Globus pallidus (tissue), 1 donor: ENCODE measurements at places on chromosomes 5 and 9.

DNA sequence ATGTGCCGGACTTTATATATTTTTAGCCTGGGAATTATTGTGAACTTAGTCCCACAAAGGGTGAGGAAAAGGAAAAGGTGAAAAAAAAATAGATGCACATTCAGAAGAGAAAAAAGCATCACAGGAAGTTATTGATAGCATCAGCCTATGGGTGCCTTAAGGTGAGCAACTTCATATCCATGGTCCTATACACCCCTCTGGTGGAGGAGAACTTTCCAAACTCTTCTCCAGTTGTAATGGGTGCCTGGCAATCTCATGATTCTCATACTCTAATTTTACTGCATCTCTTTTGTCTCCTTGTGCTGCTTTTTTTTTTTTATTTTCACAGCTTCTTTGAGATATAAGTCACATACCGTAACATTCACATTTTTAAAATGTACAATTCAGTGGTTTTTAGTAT lies 107.4 kb downstream of the JAKMIP2 start:
- no peak for DNase-seq

GRCh38 chr9:120776788-120777187 lies 16.4 kb downstream of the FBXW2 start:
- no peak for DNase-seq

DNA sequence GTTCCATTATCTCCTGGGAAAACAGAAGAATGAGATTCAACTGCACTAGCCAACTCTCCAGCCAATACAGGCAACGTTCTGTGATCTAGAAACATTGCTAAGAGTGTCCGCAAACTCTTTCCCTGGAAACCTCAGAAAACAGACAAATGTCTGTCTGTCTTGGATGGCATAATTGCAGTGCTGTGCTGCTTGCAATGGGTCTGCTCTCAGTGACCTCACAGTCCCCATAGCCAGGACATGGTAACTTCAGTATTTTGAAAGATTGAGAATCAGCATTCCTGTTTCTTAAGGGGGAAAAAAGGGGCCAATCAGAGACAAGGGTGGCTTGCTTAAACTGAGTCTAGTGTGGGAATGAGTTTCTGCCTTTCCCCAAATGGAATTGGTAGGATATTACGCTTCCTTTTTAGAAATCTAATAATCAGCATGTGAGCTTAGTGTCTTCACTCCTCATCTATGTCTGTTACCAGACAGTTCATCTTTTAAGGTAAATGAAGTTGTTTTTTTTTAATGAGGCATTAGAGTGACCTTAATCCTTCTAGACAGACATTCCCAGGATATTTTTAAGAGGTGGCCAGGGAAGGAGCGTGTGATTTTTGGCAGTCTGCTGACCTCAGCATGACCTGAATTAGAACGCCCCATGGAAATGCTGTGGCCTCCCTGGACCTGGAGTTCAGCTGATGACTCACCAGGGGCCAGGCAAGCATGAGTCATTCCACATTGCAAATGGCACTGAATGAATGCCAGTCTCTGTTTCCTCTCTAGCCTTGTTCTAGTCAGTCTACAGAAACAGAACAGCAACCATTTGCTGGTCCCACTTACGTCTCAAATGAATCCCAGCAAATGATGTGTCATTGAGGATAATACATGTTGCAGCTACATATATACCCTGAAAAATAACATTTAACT lies 210.2 kb upstream of the ACTBL2 start:
- DNase-seq = peak; percentile 89

- DNase-seq = no peak
Measured at GRCh38 chr5:600886-601541, 11.1 kb upstream of the CEP72 start.

- no peak for DNase-seq
Measured at GRCh38 chr9:8585036-8585435, 785.5 kb upstream of the DMAC1 start.

DNA sequence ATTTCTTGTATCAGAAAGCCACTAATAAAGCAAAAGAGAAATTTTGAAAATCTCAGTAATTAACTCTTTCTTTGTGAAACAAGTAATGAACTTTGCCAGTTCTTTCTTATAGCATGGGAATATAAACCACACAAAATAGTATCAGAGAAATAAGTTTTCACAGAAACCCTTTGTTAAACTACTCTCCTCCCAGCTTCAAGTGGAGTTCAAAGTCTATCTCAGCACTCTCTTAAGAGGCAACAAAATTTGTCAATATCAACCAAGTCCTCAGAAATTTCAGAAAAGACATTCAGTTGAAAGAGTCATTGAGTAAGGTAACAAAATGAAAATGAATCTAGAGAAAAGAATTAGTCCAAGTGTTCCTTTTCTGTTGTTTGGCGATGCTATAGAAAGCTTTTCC lies 89.3 kb downstream of the NTRK2 start:
- DNase-seq = no peak

GRCh38 chr5:111241696-111242095 lies 17.5 kb downstream of the CAMK4 start:
- DNase-seq = no peak

DNA sequence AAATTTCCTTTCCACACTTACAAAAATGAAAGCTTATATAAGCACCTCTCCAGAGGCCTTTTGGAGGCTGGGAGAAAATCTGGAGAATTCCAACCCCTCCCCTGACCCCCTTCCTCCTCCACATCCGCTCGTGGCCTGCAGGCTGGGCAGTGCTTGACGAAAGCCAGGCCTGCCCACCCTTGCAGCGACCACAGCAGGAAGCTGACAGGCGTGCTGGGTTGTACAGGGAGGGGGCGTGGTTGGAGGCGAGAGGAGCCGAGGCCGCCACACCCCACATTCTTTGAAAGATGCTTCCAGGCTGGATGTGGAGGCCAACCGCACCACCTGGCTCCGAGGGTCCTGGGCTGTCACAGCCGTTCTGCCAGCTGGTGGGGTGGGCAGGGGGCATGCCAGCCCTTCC lies 47.8 kb upstream of the IER5L start:
- DNase-seq = no peak

DNA sequence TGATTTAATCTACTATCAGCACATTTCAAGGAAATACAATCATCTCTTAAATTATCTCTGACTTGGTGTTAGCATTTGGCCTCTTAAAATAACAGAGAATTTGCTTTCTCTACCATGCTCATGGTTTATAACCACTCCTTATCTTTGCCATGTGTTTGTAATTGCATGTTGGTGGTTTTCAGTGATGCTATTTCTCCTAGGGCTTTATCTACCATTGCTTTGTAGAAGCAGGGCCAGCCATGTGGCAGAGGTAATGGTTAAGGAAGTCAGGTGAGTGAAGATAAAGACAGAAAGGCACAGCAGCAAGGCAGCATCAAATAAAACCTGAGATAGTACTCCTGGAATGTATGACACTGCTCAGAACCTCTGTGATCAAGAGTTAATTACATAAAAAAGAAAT lies 206.2 kb downstream of the FER start:
- DNase-seq = no peak

DNA sequence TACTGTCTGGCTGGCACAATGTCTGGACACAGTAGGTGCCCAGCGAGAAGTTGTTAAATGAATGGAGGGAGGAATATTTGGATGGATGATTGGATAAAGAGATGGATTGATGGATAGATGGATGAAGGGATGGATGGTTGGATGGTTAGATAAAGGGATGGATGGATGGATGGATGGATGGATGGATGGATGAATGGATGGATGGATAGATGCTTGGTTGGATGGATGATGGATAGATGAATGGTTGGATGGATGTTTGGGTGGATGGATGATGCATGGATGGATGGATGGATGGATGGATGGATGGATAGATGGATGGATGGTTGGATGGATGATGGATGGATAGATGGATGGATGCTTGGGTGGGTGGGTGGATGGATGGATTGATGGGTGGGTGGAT lies 90.4 kb downstream of the UBE2QL1 start:
- no peak for DNase-seq

GRCh38 chr5:126720369-126720768 lies 56.6 kb upstream of the LMNB1 start:
- DNase-seq = no peak

- no peak for DNase-seq
Measured at GRCh38 chr9:21831841-21832509, 29.5 kb downstream of the MTAP start.

DNA sequence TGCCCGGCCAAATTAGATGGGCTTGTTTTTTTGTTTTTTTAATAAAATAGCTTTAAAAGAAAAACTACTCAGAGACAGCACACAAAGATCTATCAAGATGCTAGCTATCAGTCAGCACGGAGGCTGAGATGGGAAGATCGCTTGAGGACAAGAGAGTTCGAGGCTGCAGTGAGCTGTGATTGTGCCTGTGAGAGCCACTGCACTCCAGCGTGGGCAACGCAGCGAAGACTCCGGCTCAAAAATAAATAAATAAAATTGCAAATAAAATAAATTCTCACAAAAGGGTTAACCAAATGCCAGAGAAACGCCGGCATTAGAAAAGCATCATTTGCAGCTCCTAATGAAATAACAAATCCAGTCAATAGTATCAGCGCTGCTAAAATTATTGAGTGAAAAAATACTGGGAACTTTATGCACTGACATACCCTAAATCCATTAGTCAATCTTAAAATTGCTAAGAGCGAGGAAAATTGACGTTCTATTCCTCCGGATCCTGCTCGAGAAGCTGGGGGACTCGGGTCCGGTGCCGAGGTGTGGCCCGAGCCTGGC lies 681 bp downstream of the CPLANE1 start:
- DNase-seq = peak; percentile 6

DNA sequence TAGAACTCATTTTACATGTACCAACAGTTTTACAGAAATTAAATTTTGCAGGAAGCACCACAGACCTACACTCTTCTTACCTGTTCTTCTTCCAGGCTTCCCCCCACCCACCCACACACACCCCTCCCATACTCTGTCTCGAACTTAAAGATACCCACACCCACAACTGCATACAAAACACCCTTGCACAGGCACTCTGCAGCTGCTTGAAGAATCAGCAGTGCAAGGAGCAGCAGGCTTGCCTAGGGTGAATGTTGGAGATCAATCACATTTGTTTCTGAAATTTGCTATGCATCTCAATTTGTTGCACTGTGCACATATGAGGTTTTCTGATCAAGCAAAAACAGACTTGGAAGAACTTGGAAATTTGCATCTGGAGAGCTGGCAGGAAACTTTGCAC lies 77.5 kb upstream of the TGFBR1 start:
- DNase-seq = no peak

DNA sequence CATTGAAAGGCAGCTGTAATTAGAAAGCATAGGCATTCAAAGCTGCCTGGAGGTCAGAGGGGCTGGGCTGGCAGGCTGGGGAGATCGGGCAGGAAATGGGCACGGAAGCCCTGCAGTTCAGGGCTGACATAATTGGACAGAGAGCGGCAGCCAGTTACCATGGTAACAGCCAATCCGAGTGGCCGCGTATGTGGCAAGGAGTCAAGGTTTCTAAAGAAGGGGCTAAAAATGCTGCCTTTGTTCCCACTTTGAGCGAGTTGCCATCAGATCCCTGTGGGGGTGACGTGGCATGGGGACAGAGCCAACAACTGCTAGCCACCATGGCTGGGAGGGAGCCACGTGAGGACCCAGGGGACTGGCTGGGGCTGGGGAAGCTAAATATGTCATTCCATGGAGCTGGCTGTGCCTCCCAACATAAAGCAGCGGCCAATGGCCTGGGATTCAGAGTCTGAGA lies 44.7 kb upstream of the NDFIP1 start:
- peak; percentile 99 for DNase-seq

GRCh38 chr9:38065369-38066075 lies 3.5 kb downstream of the SHB start:
- no peak for DNase-seq

- no peak for DNase-seq
Measured at GRCh38 chr9:105198023-105198422, 46.4 kb upstream of the SLC44A1 start.

- DNase-seq = no peak
Measured at GRCh38 chr5:113092683-113093082, 116.1 kb downstream of the DCP2 start.

DNA sequence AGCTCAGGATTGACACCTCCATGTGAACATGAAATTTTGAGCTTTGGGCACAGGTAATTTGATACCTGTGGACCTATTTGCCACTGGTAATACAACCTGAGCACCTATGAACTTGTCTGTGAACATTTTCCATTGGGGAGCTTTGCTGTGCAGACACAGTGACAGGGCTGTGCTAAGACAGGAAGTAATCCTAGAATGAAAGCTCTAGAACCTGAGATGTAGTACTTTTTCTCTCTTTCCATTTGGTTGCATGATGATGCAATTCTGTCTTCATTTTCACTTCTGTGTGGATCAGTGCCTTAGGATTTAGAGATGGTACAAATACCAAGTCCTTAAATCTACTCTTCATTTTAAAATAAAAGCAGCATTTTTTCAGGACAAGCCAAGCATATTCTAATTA lies 216.9 kb downstream of the NR3C1 start:
- no peak for DNase-seq

DNA sequence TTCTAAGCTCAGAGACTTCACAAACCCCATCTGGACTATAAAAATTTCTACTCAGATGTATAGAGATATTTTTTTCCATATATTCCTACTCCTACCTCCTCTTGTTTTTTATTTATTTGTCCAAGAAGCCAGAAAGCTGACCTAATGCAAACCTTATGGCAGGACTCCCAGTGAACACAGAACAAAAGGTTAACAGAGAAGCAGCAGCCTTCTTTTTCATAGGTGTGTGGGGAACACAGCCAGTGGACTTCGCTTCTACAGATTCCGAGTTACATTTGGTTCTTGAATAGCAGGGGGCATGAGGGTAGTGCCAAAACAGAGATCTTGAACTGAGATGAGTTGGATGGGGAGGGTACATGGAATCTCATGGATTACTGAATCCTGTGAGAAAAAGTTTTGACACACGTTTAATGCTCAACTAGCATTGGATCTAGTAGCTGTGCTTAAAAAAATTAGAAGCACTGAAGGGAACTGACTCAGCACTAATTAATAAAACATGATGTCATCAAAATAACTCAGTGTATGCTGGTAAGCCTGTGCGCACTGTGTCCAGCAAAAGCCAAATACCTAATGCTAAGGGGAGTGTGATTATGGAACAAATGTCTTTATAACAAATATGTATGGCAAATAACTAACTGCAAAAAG lies 240.1 kb downstream of the GABRB2 start:
- no peak for DNase-seq

- DNase-seq = no peak
Measured at GRCh38 chr9:107044872-107045271, 181.9 kb downstream of the ZNF462 start.

DNA sequence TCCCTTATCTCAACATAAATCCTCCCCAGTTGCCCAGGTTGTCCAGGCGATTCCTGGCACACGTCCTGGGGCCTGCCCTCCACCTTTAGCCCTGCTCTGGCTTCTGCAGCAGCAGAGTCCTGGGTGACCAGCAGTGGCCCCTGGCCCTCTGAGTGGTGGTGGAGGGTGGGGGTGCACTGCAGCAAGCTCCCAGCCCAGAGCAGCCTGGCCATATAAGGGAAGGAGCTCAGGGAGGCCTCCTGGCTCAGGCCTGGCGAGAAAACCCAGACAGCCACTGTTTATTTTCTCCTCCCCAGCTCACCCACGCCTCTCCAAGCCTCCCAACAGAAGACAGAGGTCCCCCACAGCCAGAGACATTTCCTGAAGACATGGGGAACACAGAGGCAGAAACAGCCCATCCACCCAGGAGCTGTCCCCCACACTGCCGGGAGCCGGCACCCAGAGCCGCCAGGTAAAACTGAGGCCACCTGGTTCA lies 44.7 kb upstream of the IL17B start:
- no peak for DNase-seq
